ENCODE measurements at places on chromosomes 5 and 9.

GRCh38 chr9:38375572-38375963, 16.9 kb upstream of the ALDH1B1 start:
- no peak for DNase-seq

DNA sequence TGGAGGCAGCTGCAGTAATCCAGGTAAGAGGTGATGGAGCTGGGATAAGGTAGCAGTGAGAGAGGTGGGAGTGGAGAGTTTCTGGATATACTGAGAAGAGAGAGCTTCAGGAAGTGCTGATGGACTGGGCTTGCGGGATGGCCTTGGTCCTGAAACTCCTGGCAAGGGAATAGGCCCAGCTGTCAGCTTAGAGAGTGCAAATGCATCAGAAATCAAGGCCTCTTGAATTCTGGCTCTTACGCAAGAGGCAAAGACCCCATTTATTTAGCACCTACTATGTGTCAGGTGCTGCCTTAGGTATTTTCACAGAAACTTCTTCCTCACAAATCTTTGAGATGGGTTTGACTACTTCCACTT, 227.2 kb upstream of the MAP3K1 start:
- DNase-seq, result no peak

- DNase-seq, result no peak
Observed at GRCh38 chr9:116629634-116630033, 57.5 kb upstream of the TRIM32 start.

- DNase-seq, result no peak
Observed at GRCh38 chr5:168585119-168585856, 6.1 kb upstream of the PANK3 start.

DNA sequence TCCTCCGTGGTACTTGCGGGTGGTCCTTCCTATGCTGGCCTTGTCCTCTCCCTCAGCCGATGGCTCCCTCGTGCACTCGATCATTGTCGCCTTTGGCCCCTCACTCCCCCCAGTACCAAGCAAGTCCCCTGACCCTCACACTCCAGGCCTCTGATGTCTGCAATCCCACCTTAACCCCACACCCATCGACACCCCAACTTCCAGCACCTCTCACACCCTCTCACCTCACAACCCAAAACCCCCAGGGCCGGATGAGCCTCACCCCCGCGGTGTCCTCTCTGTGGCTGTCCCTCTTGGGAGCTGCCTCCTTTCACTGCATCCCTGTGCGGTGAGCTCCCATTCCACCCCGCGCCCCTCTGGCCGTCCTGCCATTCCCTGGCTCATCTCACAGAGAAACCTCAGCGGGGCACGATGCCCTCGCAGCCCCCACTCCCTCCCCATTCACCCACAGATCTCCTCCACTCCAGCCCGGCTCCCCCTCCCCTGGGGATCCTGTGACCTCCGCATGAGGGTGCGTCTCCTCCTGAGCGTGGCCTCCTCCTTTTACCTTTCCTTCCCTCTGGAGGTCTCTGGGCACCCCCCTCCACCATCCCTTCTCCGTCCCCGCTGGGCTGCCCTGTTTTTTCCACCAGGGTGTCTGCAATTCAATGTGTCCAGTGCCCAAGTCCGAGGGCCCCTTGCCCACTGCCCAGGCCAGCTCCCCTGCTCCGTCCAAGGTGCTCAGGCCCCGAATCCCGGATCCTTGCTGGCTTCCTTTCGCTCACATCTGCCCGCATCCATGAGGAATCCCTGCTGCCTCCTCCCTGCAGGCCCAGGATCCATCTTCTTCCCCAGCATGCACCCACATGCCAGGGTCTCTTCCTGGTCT, 15.8 kb upstream of the RNU6ATAC start:
- DNase-seq, result no peak

DNA sequence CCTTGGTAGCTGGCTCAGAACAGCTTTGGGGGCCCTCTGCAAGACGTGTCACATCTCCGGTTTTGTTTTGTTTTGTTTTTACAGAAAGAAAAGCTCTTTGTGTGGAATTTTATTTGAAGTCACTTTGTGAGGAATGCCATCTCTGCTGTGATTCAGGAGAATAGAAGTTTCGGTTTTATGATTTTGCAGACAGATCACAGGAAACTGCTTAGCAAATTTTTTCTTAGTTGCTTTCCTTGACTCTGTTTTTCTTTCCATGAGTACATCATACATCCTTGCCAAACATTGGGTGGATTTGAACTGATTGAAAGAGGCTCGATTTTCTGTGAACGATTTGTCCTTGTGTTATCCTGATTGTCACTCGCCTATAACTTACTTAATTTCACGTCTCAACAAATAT, 5.1 kb downstream of the SEMA5A start:
- no peak for DNase-seq

GRCh38 chr5:27769748-27770402, 731.5 kb upstream of the CDH9 start:
- DNase-seq, result no peak

DNA sequence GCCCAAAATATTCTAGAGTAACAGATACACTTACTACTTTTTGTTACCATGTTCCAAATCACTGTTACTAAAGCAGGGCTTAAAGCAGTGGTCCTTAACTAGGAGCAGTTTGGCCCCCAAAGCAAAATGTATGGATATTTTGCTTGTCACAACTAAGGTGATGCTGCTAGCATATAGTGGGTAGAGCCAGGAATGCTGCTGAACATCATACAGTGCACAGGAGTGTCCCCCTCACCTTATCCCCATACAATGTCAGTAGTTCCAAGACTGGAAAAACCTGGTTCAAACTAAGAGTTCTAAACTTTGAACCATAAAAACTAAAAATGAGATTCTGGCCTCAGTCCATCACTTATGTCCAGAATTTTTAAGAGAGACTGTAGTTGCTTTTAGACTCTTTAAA, 28.1 kb downstream of the DIMT1 start:
- no peak for DNase-seq
